ENCODE measurements at places on chromosomes 7 and 10.

GRCh38 chr7:25624833-25625232, 396.5 kb upstream of the NPVF start:
- no peak for DNase-seq

DNA sequence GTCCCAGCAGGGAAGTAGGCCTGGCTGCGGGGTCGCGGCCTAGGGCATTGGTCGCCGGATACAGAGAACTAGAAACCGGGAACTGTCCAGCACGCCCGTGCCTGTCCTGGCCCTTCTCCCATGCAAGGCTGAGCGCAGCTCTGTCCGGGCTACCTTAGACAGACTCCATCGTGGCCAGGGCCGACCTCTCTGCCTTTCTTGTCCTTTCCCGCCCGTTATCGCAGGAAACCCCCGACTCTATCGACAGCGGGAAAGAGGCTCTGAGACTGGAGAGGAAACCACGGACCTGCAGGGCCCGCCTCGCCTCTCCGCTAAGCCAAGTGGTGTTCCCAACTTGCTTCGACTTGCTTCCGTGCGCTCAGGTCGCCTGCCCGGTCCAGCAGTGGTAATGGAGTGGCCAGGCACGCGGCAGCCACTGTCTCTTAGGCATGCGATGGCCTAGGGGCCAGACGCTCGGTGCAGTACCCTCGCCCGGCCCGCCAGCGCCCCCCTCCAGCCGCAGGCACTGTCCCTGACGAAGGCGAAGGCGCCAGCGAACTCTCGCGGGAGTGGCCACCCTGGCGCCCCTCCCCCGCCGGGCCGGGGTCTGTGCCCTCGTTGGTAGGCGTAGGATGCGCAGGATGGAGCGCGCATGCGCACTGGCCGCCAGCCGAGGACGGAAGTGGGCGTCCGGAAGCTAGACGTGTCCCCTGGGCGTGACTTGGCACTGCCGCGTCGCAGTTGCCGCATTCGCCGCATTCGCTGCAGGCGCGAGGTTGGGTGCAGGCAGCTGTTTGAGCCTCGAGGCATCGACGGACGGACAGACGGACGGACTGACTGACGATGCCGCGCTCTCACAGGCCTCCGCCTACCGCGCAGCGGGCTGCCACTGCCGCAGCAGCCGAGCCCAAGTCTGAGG, 54.4 kb downstream of the MCMBP start:
- no peak for DNase-seq

DNA sequence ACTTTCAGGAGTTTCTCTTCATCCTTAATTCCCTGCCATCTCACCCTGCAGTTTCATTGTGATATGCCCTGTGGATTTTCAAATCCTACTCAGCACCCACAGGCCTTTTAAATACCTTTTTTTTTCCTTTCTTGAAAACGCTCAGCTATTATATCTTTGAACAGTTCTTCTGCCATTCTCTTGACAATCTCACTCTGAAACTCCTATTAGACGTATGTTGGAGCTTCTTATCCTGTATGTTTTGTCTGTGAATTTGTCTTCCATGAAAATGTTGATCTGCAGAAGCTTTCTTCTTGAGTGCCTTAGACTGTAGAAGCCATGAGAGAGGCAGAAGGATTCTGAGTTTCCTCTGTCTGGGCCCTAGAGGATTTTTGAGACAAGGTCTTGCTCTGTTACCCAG, 18.9 kb upstream of the YAE1 start:
- no peak for DNase-seq

DNA sequence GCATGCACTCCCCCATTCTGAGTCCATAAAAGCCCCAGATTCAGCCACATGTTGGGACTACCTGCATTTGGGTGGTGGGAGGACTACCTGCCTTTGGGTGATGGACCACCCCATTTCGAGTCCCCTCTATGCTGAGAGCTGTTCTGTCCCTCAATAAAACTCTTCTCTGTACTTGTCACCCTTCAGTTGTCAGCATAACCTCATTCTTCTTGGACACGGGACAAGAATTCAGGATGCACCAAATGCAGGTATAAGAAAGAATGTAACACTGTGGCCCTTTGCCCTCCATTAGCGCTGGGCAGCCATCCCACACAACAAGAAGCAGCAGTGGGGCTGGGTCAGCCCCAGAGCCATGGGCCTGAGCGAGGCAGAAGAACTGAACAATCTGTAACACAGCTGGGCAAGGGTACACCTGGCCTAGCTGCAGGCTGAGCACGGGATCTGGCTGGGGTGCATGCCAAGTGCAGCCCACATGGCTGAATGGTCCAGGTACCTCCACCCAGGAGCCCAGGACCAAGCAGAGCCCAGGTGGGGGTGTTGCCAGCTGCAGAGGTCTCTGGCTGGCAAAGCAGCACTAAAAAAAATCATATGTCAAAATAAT, 1344.3 kb upstream of the LRRTM3 start:
- no peak for DNase-seq

- DNase-seq = no peak
These were observed 4.6 kb upstream of the CYP3A4 start for GRCh38 chr7:99788554-99788953.

DNA sequence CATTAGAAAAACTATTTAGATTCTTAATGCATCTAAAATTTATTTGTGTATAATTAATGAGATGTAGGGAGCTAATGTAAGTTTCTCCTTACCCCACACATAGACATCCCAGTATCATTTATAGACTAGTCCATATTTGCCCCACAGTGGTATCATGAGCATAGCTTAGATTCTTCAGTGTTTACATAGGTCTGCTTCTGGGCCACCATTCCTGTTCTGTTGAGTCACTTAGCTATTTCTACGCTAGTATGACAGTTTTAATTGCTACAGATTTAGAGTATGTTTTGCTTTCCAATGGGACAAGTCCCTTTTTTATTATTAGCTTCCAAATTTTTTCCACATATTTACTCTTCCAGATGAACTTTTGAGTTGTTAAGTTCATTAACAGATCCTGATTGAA, 69.4 kb downstream of the MCMBP start:
- no peak for DNase-seq

- no peak for DNase-seq
These were observed 18.2 kb upstream of the C10orf105 start for GRCh38 chr10:71737834-71738197.

GRCh38 chr10:14605231-14605925, 169.3 kb downstream of the FAM107B start:
- DNase-seq = no peak

- no peak for DNase-seq
These were observed 9.4 kb upstream of the PIK3CG start for GRCh38 chr7:106855540-106856132.

DNA sequence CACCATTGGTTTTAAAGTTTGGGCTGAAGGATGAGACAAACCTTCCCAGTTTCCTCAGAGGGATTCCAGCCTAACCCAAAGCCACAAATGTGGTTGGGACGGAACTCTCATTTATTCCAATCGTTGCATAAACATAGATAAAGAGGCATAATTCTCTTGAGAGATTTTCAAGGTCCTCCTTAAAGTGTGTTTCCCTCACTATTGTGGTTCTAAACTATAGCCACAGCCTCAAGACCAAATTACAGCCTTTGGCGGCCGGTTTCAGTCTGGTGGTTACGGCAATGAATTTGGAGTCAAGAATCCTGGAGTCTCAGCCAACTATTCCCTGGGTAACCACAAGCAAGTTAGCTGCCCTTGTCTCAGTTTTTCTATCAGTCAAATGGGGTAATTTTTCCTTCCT, 42.6 kb downstream of the SEM1 start:
- DNase-seq = no peak

DNA sequence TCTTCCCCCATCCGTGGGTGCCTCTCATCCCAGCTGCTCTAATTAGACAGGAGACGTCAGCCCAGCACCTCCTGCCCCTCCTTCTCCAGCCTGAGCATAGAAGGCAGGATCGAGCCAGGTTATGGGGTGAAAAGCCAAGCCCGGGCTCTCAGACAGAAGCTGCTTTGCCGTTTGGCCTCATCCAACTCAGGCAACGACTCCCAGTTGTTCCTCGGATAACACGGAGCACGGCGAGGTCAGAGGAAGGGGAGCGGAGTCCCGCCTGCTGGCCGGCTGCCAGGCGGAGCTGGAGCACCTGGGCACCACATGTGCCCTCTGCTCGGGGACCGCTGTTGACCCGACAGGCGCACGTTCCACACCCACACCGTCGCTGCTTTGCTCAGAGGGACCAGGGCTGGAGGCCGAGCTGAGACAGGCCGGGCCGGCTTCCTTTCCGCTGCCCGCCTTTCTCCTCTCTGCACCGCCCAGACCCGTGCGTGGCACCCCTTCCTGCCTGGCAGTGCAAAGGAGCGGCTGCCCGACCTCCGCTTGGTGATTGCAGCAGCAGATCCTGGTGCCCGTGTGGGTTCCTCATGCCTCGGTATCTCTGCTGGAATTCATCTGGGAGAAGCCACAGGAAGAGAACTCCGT, 21.6 kb upstream of the UNCX start:
- DNase-seq = no peak

DNA sequence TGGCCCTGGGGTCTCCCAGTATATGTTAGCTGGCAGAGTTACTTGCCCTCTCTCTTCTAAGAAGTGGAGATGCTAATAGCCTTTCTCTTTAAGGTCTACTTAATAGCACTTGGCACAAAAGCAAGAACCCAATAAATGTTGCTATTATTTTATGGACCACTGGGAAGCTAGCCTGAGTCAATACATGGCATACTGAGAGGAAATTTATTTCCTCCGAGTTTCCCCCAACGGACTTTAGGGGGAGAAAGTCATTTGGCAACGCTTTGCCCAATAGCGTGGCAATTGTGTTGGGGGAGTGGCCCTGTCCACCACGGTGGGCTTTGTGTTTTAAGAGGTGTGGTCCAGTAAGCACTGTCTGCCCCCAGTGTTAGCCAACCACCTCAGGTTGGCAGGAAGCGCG, 87.4 kb upstream of the SMNDC1 start:
- no peak for DNase-seq

DNA sequence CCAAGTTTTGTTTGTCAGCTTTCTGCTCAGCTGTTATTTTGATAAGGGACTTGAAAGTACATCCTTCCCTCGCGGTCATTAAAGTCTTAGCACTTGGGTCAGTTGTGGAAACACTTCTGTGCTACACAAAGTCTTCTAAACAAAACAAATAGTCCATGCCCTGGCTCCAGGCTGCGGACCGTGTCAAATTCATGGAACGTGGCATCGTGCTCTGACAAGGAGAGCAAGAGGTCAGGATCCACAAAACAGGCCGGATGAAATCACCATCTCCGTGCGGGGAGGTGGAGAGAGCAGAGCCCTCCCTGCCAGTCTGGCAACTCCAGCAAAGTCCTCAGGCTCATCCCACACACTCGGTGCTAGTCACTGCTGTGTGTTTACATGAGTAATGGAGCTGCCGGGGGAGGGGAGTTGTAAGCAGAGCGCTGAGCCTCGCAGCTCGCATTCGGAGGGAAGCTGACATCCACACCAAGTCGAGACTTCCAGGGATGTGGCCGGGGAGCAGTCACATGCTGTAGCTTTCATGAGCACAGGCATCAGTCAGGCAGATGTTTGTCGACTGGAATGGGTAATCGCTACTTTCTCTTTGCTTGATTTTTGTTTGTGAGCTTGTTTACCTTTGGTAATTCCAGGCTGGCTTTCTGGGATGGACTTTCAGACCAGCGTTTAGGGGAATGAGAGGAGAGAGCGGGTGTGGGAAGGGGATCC, 147.6 kb downstream of the ARID5B start:
- DNase-seq = peak; percentile 28

- DNase-seq = no peak
These were observed 1.1 kb downstream of the FIS1 start for GRCh38 chr7:101243646-101244374.

DNA sequence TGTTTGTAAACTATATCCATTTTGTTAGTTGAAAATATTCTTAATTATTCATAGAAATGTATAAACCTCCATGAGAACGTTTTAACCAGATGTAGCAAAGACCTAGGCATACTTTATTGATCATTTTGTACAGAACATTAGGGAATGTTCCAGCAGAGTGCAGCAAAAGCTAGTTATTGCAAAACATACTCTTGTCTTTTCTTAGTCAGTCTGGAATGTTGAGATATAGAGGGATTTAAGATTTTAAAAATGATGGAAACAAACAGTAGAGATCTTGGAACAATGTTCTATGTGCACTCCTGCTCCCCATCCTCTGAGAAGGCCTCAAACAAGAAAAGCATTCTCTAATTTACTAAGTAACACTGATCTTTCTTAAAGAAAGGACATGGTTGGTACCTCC, 292.1 kb downstream of the BBS9 start:
- DNase-seq = no peak

GRCh38 chr10:9944690-9945089, 1073.0 kb upstream of the CELF2 start:
- no peak for DNase-seq

- DNase-seq = no peak
These were observed 228.6 kb downstream of the VTI1A start for GRCh38 chr10:112675560-112676083.

DNA sequence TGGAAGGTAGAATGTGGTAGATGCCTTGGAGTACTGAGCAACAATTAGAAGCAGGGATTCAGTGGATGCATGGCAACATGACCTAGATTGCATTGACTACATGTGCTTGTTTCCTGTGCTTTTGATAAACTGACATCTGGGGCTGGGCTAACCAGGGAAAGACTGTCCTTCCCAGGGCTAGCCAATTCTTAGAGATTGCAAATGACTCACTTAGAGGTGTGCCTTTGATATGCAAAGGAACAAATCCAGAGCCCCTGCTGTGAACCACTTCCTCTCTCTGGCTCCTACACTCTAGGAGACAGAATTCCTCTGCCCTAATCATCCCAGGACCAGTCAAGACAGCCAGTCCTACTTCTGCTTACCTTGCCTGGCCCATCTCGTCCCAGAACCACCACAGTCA, 651.5 kb downstream of the LRMDA start:
- no peak for DNase-seq

- no peak for DNase-seq
These were observed 10.5 kb downstream of the ST8SIA6 start for GRCh38 chr10:17443707-17444387.

DNA sequence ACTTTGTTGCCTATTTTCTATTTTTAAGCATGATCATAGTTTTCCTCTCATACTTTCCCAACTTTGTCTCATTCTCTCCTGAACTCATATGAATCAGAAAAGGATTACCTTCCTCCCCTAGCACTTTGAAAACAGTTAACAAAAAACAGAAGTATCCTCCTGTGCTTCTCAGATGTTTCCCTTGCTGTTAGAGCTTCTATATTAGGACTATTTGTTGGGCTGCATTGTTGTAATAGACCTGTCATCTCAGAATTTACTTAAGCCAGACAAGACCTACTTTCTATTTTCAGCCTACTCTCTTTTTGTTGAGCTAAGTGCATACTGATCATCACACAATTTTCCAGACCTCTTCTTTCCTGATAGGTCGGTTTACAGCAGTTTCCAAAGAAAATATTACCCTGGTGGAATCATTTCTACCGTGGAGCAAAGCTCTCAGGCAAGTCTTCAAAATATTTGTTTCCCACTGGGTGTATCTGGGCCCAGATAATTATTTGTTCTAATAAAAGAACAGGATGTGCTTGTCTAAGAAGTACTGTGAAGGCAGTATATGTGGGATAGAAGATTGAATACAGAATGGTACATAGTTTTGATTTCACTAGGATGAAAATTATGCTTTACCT, 411.9 kb upstream of the KLF6 start:
- DNase-seq = no peak

GRCh38 chr10:82811621-82812020, 936.6 kb downstream of the NRG3 start:
- no peak for DNase-seq
